ENCODE measurements at places on chromosomes 16 and 17.
A peak's percentile ranks its signal among the peaks of the same experiment; 100 is the strongest.

GRCh38 chr16:29743475-29743826 lies 2.3 kb downstream of the C16orf54 start:
- no peak for DNase-seq

- DNase-seq = no peak
Measured at GRCh38 chr17:81635431-81635830, 1.5 kb downstream of the NPLOC4 start.

GRCh38 chr16:12141073-12141951 lies 164.8 kb downstream of the SNX29 start:
- DNase-seq = no peak

- DNase-seq = no peak
Measured at GRCh38 chr17:77001487-77001886, 133.3 kb downstream of the MGAT5B start.

- DNase-seq = no peak
Measured at GRCh38 chr16:81319221-81319912, 4.6 kb downstream of the GAN start.

GRCh38 chr16:78749745-78750268 lies 650.4 kb downstream of the WWOX start:
- DNase-seq = peak; percentile 21

DNA sequence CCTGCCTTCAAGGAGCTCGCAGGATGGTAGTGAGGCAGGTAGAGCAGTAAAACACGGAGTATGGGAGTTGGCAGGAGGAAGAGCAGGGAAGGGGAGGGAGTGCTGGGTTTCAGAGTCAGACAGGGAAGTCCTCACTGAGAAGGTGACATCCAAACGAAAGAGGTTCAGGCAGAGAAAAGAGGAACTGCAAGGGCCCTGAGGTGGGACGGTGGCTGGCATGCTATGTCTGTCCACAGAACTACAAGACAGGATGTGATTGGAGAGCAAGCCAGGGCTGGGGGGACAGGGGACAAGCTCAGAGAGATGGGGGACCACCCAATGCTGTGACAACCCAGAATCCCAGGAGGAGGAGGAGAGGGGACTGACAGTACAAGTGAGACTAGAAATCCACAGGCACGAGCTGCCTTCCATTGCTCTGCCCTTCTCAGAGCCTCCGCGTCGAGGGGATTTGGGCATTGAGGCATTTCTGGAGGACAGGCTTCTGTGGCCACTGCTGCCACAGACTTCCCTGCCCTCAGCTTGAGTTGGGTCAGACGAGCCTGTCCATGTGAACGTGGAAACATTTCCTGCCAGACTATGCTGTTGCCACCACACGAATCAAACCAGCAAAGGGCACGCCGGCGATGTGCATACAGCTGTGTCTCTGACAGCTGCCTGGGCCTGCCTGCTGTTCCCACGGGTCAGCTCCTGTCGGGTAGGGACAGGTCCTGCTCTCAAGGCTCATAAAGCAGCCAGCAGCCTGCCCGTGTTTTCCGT lies 100.1 kb downstream of the RAB11FIP4 start:
- peak; percentile 34 for DNase-seq

- DNase-seq = no peak
Measured at GRCh38 chr17:3033248-3033640, 30.2 kb downstream of the OR1D5 start.

DNA sequence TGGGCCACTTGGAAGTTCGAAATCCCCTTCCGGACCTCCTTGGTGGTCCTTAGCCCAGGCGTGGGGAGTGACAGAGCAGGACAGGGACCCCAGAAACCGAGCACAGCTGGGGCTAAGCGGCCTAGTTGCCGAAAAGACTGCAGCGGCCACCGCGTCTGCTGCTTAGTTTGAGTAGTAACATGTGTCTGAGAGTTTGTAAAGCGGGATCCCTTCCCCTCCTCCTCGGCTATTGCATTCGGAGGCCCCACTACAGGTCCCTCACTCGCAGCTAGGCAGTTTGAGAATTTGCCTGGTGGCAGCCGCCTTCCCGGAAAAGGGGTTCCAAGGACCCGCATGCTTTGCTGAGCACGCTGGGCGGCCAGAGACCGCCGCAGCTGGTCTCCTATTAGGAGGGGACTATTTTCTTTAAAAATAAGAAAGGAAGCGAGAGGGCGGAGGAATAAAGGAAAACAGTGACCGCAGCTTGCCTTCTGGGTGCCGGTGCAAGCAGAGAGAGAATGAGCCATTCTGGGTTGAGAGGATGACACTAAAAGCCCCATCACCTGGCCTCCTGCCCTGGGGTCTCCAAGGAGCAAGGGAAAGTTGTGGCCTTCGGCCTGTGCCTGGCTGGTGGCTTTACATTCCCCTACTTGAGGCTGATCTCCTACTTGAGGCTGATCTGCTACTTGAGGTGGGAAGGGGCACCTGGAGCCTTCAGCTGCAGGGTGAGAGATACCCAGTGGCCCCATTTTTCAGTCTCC lies 1.1 kb upstream of the HOXB5 start:
- DNase-seq = no peak

- DNase-seq = no peak
Measured at GRCh38 chr16:1778200-1779179, 3.9 kb downstream of the SPSB3 start.

DNA sequence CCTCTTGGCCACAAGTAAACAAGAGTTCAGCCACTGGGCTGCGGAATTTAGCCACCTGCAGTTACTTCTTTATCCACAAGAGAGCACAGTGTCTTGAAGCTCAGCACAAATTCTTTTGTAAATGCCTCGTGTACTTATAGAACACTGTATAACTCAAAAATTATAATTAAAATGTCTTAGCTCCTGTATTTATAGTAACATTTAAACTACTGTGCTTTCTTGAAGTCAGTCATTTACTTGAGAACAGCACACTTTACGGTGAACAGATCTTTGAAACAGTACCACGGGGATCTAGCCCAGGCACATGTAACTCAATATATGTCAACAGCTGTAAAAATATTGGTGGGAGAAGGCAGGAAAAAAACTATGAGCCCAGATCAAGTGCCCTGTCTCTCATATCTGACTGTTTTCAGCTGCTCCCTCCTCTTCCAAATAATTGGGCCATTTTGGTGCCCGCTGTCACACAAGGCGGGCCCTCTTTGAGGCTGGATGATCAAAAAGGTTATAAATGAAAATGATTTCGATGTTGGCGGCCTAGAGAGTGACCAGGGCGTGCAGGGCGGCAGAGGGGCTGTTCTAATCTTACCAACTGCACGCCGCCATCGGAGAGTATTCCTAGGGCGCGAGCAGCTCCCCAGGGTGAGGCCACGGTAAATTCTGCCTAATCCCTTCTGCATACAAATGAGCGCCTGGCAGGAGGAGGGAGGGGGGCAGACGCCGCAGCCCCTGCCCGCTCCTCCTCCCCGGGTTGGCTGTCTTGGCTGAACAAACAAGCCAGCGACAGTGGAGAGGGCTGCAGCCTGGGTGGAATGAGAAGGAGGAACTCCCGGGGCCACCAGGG lies 183.2 kb downstream of the C16orf78 start:
- DNase-seq = no peak

GRCh38 chr17:4833941-4834680 lies 971 bp downstream of the MINK1 start:
- no peak for DNase-seq

DNA sequence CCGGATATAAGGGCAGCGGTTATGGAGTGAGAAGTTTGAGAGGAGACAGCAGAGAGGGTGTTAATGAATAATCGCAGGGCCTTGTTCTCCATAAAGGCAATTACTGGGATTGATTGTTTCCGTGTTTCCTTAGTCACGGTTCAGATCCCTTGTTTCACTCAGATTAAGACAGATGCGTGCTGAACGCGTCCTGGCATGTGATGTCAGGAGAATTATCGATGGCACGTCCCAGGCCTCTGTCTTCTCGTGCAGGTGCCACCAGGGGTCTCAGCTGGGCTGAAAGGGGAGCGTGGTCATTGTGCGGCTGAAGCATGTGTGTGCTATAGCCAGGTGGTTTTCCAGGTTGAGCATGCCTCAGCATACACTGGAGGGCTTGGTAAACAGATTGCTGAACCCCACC lies 142.4 kb upstream of the NOL11 start:
- no peak for DNase-seq

DNA sequence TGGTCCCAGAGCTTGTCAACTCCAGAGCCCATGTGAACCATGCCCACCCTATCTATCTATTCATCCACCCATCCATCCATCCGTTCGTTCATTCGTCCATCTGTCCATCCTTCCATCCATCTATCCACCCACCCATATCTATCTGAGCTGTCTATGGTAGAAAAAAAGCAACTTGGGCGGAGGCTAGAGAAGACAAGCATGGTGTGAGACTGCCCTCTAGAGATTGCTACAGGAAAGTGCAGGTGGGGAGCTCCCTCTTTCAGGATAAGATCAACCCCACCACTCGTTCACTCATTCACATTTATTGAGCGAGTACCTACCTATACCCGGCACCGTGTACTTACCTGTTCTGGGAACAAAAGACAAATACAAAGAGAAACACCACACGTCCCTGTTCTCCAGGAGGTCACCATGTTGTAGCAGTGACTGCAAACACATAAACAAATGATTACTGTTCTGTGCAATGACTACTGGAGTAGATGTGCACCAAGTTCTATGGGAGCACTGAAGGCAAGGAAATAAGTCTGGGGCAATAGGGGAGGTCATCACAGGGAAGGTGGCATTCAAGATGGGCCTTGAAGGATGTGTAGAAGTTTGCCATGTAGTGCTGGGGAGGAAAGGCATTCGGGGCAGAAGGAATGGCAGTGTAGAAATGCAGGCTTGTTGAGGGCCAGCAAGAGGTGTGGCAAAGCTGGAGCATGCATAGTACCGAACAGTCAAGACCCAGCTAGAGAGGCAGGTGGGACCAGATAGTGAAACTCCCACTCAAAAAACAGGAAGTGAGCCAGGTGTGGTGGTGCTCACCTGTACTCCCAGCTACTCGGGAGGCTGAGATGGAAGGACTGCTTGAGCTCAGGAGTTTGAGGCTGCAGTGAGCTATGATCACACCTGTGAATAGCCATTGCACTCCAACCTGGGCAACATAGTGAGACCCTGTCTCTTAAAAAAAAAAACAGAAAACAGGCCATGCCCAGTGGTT lies 13.4 kb upstream of the ATP5MC1 start:
- peak; percentile 42 for DNase-seq

GRCh38 chr16:69405757-69406156 lies 18.7 kb upstream of the CYB5B start:
- DNase-seq = no peak

- no peak for DNase-seq
Measured at GRCh38 chr16:26951950-26952349, 114.8 kb upstream of the C16orf82 start.

DNA sequence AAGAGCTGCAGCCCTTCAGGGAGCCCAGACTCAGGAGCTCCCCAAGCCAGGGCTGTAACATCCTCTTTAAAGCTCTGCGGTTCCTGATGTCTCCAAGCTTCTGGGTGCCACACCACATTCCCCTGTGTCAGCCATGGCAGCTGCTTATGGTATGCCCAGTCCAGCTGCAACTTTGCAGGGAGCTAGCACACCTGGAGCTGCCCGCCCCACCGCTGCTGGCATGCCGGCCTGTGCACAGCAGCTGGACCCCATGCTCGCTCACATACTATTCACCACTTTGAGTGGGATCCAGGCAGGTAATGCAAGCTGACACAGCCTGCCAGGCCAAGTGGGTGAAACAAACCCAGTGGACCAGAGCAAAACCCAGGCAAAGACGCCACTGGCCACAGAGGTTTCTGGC lies 305.6 kb upstream of the AXIN2 start:
- no peak for DNase-seq

DNA sequence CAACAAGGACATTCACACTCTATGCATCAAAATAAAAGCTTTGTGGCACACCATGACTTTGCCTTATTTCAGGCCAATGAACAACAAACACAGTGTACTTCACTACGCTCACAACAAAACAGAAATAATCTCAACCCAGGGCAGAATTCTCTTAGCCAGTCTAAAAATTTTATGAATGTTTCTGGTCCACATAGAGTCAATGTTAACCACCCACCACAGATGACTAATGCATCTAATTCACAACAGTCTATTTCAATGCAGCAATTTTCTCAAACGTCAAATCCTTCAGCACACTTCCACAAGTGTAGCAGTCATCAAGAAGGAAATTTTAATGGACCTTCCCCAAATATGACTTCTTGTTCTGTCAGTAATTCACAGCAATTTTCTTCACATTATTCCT lies 101.7 kb downstream of the CHD9 start:
- DNase-seq = no peak

DNA sequence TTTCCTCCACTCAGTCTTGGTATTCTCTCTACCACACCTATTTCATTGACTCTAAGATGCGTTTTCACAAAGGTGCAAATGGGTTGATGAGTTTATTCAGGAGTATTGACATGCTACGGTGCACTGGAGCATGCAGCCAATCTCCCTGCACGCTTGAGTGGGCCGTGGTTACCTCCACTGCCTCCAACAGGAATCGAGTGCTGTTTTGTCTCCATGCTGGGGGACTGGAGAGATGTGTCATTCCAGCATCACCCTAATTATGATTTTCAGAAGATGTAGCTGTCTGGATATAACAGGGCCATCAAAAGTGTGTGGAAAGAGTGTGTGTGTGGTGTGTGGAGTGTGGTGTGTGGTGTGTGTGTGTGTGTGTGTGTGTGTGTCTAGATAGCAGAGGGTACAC lies 351.6 kb upstream of the ZFHX3 start:
- DNase-seq = no peak

DNA sequence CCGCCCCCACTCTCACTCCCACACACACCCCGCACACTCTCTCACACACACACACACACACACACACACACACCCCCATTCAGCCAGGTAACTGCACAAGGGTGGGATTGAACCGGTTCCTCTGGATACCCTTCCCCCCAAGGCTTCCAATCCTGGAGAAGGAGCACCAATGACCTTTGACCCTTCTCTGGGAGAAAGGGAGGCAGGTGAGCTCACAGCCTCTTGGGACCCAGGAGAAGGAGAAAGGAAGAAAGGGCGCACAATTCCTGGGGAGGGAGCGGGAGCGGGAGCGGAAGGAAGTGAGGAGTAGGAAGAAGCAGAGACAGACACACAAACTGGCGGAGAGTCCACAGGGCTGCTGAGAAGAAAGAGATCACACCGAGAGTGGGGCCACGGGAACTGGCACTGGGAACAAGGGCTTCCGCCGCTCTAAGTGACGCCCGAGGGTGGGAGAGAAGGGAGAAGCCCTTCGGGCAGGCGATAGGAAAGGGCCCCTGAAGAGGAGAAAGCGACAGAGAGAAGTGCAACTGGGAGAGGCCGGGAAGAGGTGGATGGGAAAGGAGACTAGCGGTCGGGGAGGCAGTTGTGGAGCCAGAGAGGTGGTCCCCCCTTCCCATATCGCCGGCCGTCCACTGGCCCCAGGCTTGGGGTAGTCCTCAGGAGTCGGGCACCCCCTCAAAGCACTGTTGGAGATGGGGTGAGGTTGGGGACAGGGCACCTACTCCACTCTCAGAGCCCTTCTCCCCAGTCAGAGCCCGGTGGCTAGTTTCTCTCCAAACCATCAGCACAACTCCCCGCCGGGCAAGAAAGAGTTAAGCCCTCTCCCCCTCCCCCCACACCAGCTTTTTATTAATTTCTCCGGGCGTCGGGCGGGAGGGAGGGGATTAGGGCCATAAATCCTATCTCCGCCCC lies 1.3 kb downstream of the SAMD14 start:
- DNase-seq = no peak

DNA sequence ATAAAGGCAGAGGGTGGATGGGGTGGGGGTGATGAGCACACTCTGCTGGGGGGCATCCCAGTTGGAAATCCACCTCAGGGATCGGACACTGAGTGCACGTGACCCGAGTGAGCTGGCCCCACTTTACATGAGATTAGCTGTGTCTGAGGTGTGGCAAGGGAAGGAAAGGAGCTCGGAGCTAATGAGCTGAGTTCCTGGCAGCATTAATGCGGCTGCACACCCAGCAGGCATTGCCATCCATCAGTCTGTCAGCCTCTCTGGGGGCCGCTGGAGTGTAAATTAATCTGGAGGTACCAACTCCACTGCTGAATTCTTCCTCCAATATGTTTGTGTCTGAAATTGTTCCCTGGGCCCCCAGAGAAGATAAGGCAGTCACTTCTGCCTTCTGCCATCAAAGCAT lies 65.5 kb downstream of the HS3ST2 start:
- no peak for DNase-seq

All from KG1 (cell line).